ENCODE measurements at places on chromosomes 16 and 17.

DNA sequence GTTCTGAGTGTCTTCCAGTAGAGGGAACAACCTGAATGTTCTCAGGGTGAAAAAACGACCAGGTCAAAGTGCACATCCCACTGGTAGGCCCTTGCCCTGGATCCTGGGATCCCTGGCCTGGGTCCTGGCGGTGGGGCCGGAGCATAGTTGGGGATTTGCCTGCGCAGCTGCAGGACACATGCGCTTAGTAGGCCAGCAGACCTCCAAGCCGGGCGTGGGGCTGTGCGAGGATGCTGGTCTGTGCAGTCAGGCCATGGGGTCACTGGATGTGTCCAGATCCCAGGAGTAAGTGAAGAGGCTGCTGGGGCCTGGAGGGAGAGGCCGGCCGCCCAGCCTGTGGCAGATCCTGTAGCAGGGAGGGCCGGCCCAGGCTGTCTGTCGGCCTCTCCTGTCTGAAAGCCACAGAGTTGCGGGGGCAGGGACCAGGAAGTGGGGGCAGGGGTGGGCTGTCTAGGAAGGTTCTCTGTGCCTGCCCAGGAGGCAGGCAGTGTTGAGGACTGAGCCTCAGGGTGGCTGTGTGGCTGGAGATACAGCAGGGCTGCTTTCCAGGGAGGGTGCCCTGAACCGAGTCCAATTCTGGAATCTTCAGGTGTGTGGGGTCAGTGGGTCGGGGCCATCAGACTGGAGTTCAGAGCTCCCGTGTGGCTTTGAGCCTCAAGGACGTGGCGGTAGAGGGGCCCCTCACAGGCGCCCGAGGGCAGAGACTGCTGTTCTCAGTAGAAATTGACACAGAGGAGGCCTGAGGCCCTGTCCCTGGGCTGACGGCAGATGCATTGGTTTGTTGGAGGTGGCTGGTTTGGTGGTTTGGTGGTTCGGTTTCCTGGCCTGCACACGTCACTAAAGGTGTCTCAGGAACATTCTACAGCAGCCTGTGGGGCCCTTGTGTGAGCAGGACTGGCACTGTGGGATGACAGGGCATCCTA, 17.2 kb upstream of the NUDT16L1 start:
- DNase-seq = peak; percentile 64

GRCh38 chr17:263773-264172, 82.3 kb upstream of the DOC2B start:
- DNase-seq = no peak

DNA sequence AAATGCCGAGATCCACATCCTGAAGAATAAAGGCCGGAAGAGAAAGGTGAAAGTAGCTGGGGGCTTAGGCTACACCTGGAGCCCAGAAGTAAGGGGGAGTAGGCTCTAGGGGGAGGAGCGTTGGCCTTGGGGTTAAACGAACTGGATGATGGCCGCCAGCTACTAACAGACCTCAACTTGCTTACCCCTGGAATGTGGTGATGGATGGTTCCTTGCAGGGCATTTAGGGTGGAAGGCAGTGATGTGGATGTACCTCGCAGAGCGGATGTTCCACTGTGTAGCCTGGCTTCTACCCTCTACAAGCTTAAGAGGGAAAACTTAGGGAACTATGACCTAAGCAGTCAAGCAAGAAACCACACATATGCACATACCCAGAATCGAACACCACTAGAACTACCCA, 2.3 kb upstream of the MAZ start:
- no peak for DNase-seq

DNA sequence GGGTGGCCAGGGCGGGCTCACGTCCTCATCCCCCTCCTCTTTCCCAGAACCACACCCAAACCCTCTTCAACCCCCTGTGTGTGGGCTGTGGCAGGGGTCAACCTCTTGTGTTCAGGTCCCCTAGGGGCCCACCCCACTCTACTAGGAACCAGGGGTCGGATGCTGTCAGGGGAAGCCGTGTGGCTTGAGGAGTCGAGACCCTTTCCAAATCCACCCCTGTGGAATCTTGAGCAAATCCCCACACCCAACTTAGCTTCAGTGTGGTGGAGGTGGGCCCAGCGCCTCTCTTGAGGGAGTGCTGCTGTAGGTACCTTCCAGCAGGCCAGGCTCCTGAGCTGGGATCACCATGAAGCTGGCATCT, 121.5 kb downstream of the MRM1 start:
- no peak for DNase-seq

DNA sequence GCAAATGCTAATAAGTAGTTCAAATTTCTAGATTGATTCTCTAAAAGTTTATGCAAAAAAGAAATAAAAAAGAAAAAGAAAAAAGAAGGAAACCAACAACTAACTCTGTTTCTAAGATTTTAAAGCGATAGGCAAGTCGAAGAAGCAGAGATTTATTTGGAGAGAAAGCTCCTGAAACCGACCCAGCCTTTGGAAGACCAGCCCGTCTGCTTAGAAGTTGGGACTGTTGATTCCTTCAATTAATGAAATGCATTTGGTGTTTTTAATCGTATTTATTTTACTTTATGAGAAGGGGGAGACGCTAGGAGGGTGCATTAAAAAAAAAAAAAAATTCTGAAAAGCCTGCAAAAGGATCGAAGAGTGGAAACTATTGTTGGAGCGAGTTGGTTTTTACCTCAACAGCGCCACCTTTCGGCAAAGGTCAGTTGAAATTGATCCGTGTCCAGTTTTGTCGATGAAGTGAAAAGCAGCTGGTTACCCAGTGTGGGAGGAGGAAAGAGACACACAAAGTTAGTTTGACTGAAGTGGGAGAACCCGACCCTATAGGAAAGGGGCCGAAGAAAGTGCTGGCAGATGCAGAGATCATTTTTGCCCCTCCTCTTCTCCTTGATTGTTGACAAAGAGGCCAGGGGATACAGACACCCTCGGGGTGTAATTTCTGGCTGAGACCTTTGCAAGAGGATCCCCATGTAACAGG, 1.5 kb upstream of the MAF start:
- DNase-seq = peak; percentile 77

DNA sequence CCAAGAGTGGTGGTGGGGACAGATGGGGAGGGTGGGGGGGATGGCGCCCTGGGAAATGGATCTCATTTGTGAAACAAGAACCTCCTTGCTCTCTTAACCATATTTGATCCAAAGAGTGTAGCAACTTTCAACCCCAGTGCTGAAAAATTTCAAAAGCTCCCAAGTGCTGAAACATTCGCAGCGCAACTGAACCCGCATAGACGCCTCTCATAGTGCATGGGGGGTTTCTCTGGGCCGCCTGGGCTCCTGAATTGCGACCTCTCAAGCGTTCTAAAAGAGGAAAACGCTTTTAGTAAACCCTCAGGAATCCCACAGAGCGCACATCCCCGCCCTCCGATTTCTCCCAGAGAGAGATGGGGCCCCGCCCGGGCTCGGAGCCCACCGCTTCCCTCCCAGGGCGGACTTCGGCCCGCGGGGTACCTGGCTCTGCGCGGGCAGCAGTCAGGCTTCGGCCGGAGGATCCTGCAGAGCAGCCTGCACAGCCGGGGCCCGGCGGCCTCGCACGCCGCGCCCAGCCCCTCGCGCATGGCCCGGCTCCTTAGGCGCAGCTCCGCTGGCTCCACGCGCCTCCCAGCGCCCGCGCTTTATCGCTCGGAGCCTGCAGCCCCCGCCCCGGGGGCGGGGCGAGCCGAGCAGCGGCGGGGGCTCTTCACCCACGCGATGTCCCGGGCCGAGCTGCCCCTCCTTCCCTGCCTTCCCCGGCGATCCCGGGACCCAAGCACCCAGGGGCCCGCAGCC, 7.0 kb downstream of the NOS2 start:
- no peak for DNase-seq

DNA sequence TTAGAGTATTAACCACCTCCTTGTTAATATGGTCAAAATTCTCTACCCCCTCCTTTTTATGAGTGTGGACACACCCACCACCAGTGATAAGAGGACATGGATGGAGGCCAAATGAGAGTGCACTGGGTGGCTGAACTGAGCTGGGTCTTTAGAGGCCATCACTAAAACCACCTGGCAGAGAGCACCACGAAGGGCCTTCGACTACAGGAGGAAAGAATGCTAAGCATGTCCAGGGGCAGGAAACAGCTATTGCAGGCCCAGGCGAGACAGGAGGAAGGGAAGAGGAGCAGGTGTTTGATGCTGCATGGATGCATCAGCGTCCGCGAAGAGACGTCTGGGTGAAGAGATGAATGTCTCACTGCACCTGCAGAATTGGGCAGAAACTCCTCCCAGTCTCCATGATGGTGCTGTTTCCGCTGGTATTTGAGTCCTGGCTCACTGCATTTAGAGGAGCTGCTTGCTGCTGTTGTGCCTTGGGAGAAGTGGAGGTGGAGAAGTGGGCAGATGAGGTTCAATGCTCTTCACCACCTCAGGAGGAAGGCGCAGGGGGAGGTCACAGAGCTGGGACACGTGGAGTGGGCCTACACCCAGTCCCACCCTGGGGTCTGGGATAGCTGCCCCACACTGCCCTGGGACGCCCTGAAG, 33.2 kb downstream of the SPHK1 start:
- no peak for DNase-seq

DNA sequence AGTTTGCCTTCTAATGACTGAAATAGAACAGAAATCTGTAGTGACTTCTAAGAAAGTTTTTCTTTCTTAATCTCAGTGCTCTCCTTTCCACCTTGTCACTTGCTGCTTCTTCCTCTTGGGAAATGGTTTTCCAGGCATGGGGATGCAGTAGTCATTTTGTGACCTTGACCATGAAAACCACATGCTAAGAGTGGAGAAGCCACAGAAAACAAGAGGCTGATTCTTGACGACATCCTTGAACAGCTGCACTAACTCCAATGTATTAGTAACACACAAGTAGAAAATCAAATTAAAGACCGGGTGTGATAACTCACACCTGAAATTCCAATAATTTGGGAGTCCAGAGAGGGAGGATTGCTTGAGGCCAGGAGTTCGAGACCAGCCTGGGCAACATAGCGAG, 15.5 kb upstream of the USP31 start:
- no peak for DNase-seq

DNA sequence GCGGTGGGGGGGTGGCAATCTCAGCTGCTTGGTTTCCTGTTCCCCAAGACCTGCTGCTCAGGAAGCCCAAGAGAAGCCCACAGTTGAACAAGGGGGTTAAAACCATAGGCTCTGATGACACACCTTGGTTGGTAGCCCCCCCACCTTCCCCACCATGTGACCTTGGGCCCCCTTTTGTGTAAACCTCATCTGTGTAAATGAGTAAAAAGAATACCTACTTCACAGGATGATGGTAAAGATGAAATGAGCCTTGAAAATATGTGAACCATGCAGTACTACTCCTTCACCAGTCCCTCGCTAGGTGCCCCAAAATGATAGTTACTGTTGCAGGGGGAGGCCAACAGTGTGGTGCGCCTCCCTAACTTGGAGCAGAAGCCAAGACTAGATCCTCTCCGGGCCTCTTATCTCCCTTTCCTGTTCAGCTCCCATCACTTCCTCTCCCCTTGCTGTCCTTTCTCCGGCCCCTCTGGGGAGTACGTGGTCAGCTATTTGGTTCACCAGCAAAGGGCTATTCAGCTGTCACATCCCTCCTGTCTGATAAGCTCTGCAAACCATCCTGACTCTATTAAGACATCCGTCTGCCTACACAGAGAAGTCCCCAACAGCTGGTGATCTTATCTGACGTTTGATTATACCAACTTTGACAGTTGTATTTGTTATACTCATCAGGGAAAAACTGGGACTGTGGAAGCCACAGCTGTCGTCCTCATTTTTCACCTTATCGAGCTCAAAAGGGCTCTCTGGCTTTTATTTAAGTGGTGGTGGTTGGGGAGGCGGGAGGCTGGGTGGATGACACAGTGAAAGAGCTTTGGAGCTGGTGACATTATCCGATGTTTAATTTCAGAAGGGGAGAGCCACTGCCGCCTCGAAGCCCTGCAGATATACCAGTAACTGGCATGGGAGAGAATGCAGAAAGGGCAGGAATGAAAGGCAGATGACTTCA, 19.9 kb downstream of the DCAKD start:
- no peak for DNase-seq

GRCh38 chr17:362721-363120, 10.1 kb upstream of the RPH3AL start:
- no peak for DNase-seq

DNA sequence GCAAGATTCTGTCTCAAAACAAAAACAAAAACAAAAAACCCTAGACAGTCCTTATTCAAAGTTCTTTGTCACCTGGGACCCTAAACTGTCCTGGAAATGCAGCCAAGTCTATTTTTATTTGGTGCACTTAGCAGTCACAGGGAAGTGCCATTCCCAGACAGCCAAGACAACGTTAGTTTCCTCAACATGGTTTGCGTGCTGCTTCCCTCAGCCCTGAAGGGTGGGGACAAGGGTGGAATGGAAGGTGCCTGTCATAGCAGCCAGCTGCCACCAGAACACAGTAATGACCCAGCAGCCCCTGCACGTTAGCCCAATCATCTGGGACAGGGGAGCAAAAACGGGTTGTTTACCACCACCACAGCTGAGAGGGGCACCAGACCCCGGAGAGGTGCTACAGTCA, 16.9 kb downstream of the CREBBP start:
- DNase-seq = no peak

- no peak for DNase-seq
Measured at GRCh38 chr17:54795046-54795445, 105.6 kb upstream of the TOM1L1 start.
